Left renal cortex interstitium (tissue), 4 donors: ENCODE measurements at places on chromosomes 1 and 21.

DNA sequence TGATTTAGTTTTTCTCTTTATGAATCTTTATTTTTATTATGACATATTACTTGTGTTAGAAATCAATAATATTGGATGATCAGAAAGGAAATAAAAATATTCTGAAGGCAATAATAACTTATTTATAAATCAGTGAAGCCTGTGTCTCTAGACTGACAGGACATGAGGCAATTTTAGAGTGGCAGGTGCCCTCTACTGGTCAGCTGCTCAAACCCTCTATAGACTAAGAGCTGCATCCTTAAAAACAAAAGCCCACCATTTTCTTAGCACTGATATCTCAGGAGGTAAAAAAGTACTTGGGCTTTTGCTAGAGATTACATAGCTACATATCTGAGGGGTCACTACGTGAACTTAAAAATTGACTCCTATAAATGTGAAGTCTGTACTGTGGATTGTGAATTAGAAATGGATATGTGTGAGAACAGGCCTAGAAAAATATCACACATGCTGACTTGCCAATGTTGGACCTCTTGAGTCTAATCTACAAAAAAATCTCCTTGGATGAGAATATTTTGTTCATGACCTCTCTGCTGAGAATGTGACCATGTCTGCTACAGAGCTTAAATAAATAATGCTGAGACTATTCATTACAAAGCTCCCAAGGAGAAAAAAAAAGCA lies 597.9 kb upstream of the ADAMTS5 start:
- DNase-seq = peak; percentile 20

GRCh38 chr1:50333595-50333974 lies 89.7 kb downstream of the DMRTA2 start:
- DNase-seq = no peak

DNA sequence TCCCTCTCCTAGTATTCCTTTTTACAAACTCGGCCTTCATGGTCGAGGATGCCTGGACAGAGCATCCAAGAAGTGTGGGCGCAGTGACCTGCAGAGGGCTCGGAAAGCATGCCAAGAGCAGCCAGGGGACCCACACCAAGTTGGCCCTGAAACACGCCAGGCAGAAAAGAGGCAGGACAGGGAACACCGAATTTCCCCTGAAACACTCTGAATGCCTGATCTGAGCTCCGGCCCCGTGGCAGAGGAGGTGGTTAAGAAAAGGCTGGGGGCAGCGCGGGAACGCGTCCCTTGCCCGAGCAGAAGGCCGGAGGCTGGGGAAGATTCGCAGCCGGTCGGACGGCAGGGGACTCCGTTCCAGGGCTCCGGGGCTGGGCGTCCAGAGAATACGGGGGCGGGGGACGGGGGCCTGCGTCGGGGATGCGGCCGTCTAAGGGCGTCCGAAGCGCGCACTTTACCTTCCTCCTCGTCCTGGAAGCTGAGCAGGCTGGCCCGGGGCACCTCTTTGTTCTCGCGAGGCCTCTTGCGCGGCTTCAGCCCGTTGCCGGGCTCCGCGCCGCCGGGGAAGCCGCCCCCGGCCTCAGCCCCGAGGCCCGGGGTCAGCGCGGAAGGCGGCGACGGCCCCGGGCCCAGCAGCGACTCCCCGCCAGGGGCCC lies 558 bp downstream of the PAXBP1 start:
- peak; percentile 21 for DNase-seq

GRCh38 chr1:187624812-187625545 lies 796.2 kb downstream of the PLA2G4A start:
- DNase-seq = no peak

GRCh38 chr1:88956003-88956402 lies 36.4 kb downstream of the KYAT3 start:
- DNase-seq = no peak
